DMS153 (cell line): ENCODE measurements at places on chromosomes 7 and 10.

- DNase-seq, result no peak
Observed at GRCh38 chr7:119439192-119439591, 833.8 kb upstream of the KCND2 start.

DNA sequence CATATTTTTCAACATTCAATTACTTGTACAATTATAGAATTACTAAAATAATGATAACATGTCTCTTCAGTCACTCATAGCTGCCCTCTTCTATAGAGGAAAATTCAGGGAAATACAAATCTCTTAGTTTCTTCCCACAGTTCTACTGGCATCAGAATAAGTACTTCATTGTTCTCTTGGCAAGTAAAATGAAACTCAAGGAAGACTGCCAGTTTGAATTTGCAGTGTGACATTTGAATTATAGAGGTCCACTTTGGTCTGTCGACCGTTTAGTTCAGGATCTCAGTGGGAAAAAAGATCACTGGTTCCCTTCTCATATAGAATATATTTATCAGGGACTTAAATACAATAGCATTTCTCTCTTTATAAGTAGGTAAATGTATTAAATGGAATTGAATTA lies 114.5 kb downstream of the PON1 start:
- no peak for DNase-seq

- DNase-seq, result no peak
Observed at GRCh38 chr7:53485354-53485753, 449.9 kb downstream of the POM121L12 start.

DNA sequence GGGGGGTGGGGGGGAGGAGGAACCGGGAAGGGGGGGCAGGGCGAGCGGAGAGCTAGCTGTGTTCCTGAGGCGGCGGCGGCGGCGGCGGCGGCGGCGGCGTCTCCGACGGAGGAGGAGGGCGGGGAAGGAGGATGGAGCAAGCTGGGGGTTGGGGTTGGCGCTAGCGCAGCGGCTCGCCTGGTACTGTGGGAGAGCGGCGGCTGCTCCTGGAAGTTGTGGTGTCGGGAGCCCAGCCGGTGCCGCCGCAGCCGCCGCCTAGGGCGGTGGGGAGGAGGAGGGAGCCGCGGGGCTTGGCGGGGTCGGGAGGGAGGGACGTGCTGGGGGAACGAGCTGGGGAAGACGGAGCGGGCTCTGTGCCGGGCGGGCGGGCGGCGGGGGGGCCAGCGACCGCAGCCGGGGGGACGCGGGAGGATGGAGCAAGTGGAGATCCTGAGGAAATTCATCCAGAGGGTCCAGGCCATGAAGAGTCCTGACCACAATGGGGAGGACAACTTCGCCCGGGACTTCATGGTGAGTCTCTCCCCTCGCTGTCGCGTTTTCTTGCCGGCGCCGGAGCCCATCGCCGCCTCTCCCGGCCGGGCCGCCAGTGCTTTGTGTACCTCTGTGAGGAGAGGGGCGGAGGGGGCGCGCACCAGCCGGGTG lies at the start of gene PTPN12:
TSS of gene PTPN12 (plus strand) at position 160 of the 642 bp plus-strand sequence. CDS start at position 412, 252 bp downstream.
- peak; percentile 84 for DNase-seq

GRCh38 chr10:2165771-2166460 lies 428.6 kb upstream of the ADARB2 start:
- DNase-seq, result no peak

- no peak for DNase-seq
Observed at GRCh38 chr10:71804077-71804476, 30.8 kb upstream of the VSIR start.

DNA sequence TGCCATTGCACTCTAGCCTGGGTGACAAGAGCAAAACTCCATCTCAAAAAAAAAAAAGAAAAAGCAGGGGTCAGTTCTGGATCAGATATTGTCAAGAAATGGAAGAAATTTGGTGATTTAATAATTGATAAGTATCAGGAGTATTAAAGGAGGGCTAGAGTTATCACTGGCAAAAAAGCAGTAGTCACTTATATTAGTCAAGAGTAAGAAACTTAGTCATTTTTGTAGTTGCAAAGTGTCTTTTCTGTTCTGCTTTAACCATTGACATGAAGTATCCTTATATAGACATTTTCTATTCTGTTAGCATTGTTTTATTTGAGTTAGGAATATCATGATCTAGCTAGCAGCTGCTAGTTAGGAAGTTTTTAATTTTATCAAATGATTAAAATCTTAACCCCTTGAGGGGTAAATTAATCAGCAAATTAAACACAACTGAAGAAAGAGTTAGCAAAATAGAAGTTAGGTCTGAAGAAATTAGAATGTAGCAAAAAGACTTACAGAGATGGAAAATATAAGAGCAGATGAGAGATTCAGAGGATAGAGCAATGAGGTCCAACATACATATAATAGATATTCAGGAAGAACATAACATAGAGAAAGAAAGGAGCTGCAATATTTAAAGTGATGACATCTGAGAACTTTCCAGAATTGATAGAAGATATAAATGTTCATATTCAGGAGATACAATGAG lies 7.3 kb upstream of the CCDC6 start:
- no peak for DNase-seq

GRCh38 chr10:119801998-119802538 lies 70.6 kb downstream of the MCMBP start:
- no peak for DNase-seq

GRCh38 chr7:47576031-47576865 lies 5.7 kb downstream of the TNS3 start:
- peak; percentile 42 for DNase-seq

GRCh38 chr10:63125459-63125858 lies 7.7 kb upstream of the NRBF2 start:
- DNase-seq, result no peak

- DNase-seq, result no peak
Observed at GRCh38 chr10:126833542-126833941, 71.7 kb upstream of the DOCK1 start.

GRCh38 chr7:145884716-145885514 lies 231.7 kb upstream of the CNTNAP2 start:
- DNase-seq, result peak; percentile 32

- DNase-seq, result peak; percentile 49
Observed at GRCh38 chr10:48608279-48608681, 3.4 kb upstream of the ARHGAP22 start.

GRCh38 chr7:139574618-139575337 lies 51.3 kb downstream of the CLEC2L start:
- DNase-seq, result no peak

- DNase-seq, result no peak
Observed at GRCh38 chr10:102581401-102581800, 62.9 kb upstream of the TRIM8 start.

DNA sequence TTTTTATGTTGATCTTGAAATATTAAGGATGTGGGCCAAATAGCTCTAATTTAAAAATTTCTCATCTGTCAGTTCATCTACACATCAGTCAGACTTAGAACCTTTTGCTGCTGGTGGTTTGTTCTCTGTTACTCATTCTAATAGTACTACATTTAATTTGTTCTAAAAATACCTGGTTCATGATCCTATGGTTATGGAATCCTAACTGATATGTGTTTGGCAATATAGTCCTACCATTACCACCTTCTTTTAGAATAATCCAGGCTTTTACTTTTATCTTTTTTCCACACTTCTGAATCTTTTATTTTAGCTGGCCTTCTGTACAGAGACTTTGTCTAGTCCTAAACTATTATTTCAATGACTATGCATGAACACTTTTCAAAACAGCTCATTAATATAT lies 116.9 kb downstream of the SVOPL start:
- DNase-seq, result no peak

- DNase-seq, result no peak
Observed at GRCh38 chr7:36806891-36807290, 82.6 kb upstream of the AOAH start.

- no peak for DNase-seq
Observed at GRCh38 chr7:31970501-31970900, 99.7 kb downstream of the PDE1C start.

DNA sequence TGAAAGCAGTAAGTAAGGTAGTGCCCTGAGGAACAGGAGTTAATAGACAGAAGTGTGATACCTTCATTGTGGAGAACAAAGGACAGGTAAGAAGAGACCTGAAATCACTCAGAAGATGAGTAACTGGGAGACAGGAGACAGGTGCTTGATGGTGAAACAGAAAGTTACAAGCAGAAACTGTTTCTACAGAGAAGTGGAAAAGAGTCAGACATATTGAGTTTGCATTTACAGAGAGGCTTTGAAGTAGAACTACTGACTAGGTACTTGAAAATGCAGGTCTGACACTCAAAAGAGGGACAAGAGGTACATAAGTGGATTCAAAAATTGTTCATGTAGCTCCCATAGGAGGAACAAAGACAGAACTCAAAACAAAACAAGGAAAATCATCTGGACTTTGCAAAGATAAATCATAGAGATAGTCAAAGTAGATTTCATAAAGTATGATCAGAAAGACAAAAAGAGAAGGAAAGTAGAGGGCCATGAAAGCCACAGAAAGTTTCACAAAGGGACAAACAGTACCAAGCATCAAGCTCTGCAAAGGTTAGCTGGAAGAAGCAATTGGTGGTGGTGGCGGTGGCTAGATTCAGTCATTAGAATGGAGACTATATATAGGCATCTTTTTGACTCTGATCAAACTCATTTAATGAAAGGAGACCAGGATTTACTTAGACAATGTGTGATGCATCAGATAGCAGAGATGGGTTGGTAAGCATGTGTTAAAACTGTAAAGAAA lies 198.4 kb downstream of the PCLO start:
- no peak for DNase-seq

DNA sequence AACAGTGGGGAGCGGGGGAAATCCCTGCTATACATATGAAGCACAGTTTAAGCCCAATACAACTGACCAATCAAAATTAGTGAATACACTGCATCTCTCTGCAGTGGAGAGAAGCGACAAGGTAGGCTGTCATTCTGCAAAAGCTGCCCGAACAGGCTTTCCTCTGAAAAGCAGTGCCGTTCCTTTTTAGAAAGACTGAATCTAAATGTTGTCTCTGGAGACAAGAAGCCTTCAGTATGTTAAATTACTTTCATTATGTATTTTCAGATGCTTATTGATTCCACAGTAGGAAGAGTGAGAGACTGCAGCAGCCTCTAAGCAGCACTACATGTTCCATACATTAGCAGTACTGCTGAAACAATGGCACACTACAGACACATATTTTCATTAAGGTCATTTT lies at the start of gene GPR22:
TSS of gene GPR22 (plus strand) at position 129 of the 400 bp plus-strand sequence. CDS start 4,004 bp downstream, outside the sequence.
- no peak for DNase-seq

DNA sequence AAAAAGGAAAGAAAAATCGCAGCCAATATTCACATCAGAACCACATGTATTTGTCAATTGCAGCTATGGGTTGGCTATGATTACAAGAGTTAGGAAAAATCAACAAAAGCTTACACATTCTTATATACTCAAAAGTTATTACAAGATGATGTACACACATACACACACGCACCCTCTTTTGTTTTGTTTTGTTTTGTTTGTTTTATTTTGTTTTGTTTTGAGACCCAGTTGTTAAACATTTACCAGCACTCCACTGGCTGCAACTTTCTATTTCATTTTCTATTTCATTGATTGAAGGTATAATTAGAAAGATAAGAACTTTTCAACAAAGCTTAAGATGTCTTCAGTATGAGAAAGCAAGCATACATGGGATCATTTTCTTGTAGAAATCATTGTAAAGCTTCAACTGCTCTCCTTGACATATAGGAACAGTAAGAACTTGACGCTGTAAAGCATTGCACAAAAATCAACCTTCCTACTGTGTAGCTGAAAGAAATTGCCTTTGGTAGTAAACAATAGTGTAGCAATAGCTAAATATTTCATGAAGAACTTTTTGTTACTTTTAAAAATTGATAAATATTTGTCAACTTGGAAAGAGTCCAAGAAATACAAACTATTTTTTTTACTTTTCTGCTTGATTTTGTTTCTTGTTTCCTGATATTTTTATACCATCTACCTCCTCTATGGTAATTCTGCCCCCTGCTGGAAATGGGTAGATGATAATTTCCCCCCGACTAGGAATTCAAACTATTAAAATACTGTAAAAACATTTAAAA lies 205.9 kb downstream of the MBL2 start:
- no peak for DNase-seq

DNA sequence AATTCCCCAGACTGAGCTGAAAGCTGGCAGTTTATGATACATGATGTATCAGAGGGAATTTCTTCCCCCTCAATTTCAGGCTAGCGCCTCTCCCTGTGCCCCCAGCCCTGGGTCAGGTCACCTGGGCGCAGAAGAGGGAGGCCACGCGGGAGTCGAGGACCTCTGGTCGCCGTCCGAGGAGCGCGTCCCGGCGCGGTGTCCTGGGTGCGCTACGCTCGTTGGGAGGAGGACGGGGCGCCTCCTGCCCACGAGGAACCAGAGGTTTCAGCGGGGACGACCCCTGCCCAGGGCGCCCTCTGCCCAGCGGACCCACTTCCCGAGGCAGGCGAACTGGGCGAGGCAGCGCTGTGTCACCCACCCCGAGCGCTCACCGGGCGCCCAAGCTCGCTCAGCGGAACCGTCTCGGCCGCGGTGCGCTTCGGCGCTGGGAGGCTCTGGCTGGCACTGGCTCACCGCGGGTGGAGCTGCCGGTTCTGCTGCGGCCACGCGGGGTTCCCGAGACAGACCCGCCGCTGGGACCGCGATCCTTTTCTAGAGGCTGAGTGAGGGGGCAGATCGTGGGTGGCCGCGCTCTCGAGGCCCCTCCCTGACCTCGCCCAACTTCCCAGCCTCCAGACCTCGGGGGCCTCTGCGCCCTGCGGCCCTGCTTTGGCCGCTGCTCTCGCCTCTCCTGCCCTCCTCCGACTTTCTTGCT lies at the start of gene FAM237B:
TSS of gene FAM237B (minus strand) at position 504 of the 694 bp plus-strand sequence. CDS start 1,556 bp downstream, outside the sequence.
- DNase-seq, result no peak

DNA sequence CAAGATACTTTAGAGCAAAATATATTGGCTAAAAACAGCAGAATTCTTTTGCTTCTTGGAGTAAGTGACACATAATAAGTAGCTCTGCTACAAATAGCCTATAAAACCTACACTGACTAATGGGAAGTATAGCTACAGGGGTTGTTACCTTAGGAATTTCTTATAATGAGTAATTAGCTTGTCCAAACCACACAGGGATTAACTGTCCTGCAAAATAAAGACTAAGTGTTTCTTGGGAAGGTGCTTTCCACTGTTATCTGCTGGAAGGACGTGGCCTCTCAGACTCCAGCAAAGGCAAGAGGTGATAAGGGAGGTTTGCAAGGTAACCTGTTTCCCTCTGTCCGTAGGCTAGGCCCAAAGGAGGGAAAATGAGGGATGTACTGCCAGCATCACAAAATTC lies 302.4 kb downstream of the DOCK4 start:
- DNase-seq, result no peak

DNA sequence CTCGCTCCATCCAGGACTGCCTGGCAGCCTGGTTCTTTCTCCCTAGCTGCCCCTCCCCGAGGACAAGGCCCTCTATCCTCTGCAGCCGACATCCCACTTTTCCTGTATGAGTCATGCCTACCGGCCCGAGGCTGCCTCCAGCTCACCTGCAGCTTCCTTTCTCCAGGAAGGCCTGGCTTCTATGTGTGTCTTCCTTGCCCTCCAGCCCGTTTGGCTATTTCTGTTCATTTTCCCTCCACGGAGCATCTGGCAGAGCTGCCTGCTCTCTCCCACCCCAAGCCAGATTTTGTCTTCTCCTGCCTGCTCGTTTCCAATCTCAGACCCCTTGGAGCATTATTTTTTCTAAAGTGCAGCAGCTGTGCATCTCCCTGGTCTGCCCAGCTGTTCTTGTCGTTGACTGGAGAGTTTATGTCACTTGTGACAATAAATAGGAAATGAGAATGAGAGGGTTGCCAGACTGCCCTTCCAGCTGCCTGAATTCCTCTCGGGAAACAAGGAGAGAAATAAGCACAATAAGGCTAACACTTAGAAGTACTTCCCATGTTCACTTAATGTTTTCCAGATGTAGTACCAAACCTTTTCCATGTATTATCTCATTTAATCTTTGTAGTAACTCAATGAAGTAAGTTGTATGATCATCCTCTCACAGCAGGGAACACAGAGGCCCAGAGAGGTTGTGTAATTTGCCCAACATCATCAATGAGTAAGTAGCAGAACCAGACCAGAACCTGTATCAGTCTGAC lies 19.7 kb downstream of the UBTD1 start:
- DNase-seq, result no peak

- DNase-seq, result peak; percentile 43
Observed at GRCh38 chr10:80196270-80196949, 8.9 kb downstream of the ANXA11 start.
